ENCODE measurements at places on chromosomes 12 and 14.

DNA sequence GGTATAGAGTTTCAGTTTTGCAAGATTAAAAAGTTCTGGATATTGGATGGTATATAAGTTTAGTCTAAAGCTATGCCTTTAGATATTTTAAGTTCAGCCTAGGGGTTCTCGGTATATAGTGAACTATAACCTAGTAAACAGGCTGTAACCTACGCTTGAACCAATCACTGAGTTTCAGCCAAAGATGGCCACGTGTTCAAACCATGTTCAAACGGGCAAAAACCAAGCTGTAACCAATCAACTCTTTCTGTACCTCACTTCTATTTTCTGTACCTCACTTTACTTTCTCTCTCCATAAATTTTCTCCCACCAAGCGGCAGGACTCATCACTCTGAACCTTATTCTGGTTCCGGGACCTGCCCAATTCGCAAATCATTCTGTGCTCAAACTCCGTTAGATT, 1.4 kb downstream of the TMBIM4 start:
- peak; percentile 18 for DNase-seq

GRCh38 chr12:57087691-57088353, 1.1 kb upstream of the NAB2 start:
- DNase-seq: peak; percentile 88

- DNase-seq: peak; percentile 88
Observed at GRCh38 chr14:61663312-61663979, 31.9 kb upstream of the HIF1A start.

DNA sequence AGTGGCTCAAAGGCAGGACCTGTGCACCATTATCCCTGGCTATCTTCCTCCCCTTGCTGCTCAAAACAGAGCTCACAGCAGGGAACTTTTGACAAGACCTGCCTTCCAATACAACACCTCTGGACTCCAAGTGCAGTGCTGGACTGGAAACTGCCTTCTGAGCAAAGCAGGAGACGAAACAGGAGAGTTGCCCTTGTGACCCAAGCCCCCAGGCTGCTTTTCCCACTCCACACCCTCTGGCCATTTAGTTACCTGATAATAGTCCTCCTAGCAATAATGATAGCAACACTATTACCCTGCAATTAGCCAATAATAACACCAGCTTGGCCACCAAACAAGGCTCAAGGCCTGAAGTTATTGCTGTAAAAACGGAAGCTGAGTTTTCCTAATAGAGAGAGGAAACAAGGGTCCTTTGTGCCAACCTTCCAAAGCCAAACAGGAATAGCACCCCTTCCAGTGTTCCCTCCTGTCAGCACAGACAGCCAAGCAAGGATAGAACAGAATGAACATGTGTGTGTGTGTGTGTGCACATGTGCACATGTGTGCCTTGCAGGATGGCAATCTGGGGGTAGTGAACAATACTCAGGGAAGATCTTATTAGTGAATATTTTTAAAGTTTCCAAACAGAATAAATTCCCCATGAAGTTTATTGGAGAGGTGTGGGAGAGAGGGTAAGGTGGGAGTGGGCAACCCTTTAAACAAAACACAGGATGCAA, 9.2 kb upstream of the KRT73 start:
- DNase-seq: no peak

- DNase-seq: no peak
Observed at GRCh38 chr14:37090026-37090425, 82.4 kb downstream of the SLC25A21 start.

- no peak for DNase-seq
Observed at GRCh38 chr12:109744026-109744425, 30.4 kb downstream of the FAM222A start.

- no peak for DNase-seq
Observed at GRCh38 chr12:111424793-111425251, 19.1 kb downstream of the SH2B3 start.

- no peak for DNase-seq
Observed at GRCh38 chr12:76142305-76142704, 57.8 kb upstream of the NAP1L1 start.

GRCh38 chr14:56177036-56177435, 58.8 kb downstream of the PELI2 start:
- DNase-seq: no peak

DNA sequence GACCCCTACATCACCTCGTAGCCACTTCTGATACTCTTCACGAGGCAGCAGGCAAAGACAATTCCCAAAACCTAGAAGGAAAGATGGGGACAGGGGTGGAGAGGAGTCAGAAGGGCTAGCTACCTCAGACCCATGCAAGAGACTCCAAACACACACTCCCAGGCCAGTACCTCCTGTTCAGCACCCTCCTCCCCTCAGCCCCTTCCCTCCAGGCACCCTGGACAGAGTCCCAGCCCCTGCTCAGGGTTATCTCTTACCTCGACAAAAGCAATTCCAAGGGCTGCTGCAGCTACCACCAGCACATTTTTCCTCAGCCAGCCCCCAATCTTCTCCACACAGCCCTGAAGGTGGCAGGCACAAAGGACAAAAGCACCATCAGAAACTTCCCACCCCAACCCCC, 3.3 kb downstream of the CD63 start:
- no peak for DNase-seq

- no peak for DNase-seq
Observed at GRCh38 chr12:4050340-4050739, 177.1 kb upstream of the PARP11 start.

DNA sequence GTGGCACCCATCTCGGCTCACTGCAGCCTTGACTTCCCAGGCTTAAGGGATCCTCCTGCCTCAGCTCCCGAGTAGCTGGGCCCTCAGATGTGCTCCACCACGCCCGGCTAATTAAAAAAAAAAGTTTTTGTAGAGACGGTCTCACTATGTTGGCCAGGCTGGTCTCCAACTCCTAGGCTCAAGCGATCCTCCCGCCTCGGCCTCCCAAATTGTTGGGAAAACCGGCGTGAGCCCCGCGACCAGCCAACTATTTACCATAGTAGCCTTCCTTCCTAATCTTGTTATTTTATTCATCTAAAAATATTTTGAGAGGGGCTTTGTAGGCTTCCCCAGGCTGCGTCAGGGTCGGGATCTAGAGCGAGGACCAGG, 25.4 kb upstream of the YY1 start:
- no peak for DNase-seq

- no peak for DNase-seq
Observed at GRCh38 chr12:88746386-88746785, 166.1 kb upstream of the KITLG start.

DNA sequence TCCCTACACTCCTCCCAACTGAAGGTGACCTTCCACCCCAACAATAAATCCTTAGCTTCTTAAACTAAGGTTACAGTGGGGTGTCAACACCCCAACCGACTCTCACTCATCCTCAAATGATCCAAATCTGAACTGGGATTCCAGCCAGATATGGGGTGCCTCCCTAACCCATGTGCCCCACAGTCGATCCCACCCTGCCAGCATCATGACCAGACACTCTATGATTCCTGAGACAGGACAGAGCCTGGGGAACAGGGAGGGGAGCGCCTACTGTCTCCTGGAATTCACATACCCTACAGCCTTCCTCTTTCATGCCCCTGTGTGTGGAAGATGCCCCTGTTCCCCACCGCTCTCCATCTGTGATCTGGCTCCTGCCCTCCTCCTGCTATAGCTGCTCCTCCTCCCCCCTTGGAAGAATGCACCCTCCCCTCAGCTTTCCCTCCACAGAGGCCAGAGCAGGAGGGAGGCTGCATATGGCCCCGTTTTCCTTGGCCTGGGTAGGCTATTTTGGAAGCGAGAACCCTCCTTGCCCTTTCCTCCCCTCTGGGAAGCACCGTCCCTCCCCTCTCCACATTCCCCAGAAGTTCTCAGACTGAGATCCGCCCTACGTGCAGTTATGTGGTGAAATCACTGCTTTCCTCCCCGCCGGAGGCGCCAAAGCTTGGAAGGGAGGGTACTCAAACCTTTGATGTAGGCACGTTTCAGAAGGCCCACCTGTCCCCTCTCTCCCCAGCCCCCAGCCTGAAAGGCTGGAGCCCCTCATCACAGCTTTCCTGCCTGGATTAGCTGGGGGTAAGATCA, 48.0 kb downstream of the SMUG1 start:
- no peak for DNase-seq

- DNase-seq: no peak
Observed at GRCh38 chr12:12803186-12803585, 10.0 kb upstream of the DDX47 start.

DNA sequence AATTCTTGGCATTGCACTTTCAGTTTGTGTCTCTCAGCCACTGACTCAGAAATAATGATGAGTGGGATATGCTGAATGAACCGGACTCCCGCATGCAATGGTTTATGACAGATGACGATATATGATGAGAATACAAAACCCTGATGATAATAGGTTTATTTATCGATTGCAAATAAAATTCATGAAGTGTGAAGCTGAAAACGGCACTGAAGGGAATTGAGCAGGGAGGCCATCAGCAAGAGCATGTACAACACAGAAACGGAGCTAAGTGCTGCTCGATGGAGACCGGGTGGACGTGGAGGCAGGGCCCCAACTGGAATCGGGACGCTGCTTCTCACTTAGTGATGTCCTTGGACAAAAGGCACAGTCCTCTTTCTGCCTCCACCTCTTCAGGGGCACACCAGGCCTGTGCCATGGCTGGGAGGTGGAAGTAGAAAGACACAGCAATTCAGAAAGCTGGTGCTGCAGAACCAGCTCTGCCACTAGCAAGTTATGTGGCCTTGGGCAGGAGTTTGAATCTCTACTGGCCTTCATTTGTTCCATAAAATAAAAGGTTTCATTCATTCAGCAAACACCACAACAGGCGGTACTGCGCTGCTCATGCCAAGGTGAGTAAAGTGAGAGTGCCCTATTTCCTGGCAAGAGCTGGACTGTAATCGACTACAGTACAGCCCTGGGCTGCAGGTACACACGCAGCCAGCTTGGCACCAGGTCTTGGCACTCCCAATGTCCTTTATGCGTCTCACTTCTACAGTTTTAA, 117.0 kb downstream of the EGLN3 start:
- DNase-seq: no peak

DNA sequence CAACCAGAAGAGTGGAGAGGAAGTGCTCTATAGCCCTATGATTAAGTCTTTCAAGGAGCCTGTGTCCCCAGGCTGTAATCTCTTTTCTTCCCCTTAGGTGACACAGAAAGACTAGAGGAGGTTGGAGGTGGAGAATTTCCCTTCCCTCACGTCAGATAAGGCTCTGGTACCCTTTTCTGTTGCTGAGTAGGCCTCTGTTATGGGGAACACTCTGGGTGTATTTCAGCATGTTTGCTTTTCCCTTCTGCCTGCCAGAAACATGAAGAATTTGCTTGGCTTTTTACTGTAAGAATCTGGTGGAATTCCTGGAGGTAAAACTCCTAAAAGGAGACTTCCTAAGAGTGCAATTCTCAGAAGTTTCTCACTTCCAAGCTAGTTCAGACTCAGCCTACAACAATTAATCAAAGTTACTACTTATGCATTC, 58.3 kb downstream of the SIX1 start:
- DNase-seq: peak; percentile 50

DNA sequence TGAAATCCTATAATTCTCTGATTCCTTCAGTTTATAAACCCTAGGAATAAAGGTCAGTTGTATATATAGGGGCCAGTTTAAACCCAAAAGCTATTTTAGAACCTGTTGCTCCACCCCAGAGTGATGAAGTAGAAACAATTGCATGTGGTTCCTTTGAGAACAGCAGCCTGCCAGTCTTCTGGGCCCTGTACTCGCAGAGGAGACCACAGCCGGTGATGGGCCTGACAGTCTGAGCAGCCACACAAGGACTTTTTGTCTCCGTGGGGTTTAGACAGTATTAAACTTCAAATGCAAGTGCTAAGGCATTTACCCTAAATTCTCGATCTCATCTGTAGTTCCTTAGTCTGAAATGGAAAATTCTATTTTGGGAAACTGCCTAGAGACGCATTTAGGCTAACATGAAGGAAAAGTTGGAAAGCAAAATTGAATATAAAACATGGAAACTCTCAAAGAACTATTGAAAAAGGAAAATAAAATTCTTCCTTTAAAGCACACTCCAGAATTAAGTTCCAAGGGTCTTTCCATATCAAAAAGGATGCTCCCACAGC, 80.6 kb downstream of the PRICKLE1 start:
- DNase-seq: no peak

- no peak for DNase-seq
Observed at GRCh38 chr14:102996941-102997340, 60.4 kb downstream of the CDC42BPB start.

DNA sequence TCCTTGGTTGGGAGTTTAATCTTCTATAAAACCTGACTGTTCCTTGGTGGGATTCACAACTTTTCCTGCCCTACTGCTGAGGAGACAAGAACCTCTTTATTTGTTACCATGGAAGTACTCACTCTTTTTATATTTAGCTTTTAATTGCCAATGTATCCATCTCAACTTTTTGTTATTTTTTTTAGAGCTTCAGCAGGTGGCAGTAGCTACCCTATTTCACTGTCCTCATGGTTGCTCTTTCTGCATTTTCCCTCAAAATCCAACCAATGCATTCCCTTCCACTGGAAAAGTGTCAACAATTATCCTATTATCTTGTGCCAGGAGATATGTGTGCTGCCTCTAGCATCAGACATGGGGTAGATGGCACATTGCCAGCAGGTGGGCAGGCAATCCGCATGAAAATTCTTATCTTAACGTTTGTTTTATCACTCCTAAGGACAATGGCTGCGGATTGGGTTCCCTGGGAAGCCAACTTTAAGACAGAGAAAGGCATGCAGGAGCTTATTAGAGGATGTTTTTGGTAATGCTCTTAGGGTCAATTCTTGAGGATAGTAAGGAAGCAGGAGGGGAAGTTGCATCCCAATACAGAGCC, 406.4 kb downstream of the SNAPC1 start:
- no peak for DNase-seq

DNA sequence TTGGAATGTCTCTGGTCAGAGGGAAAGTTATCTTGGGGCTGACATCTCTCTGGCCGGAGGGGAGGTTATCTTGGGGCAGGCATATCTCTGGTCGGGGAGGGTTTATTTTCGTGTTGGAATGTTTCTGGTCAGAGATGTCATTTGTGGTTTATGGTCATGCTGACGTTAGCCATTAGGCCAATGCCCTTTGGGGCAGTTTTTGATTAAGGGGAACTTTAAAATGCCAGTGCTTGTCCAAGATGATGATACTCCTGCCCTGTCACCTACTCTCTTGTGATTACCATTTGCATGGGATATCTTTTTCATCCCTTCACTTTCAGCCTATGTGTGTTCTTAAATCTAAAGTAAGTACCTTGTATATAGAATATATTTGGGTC, 29.0 kb upstream of the A2M start:
- no peak for DNase-seq

DNA sequence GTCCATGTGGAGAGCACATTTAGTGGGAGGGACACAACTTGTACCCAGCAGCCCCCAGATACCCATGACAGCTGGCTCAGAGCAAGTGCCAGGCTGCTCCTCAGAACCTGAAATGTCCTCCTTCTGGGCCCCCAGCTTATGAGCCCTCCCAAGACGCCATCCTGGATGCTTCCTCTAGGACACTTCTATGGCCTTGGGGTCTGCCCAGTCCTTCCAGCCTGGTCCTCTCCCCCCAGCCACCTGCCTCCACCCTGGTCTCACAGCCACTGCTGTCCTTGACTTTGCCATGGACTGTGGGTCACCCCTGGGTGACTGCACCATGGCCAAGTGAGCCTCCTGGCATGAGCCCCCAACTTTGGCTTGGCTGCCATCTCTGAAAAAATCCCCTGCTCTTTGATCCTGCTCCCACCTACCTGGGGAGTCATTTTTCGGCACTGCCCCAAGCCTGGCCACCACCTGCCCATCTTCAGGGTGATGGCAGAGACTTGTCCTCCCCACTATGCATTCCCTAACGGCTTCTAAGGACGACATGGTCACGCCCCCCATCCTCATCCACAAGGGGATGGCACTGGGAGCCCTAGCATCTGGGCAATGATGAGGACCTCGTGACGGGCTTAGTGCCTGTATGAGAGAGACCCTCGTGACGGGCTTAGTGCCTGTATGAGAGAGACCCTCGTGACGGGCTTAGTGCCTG, 323.7 kb downstream of the TMEM121 start:
- DNase-seq: no peak

- peak; percentile 8 for DNase-seq
Observed at GRCh38 chr14:71852181-71852580, 80.0 kb upstream of the RGS6 start.
